ENCODE measurements at places on chromosomes 3 and 15.

GRCh38 chr3:29544701-29545363 is 264.0 kb downstream of the RBMS3 start:
- DNase-seq = no peak

DNA sequence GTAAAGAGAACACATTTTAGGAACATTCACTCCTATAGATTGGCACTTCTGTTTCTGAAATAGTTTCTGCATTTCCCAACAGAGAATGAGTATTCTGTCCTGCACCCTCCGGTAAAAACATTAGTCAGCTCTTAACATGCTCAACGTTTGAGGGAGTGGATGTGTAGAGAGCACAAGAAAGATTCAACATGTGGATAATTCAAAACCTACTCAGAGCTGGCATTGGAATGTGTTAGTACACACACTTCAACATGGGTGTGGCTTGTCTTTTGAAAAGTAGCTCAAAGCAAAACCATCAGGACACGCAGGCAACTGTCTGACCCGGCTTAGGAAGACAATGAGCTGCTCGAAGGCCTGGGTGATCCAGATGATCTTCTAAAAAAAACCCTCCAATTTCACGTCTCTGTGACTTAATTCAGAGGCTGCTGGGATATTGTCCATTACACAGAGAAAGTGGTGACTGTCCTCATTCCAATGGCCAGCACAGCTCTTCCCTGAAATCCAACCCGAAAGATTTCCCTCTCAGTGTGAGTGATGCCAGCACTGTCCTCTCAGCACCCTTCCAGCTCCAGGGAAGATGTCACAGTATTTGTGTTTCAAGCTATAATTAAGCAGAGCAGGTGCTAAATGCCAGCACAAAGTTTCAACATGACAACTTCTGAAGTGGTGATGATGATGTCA is 18.1 kb downstream of the FBN1 start:
- DNase-seq = no peak

GRCh38 chr3:169400874-169401273 is 262.6 kb downstream of the MECOM start:
- no peak for DNase-seq

- DNase-seq = no peak
Measured at GRCh38 chr3:195003006-195003892, 267.7 kb downstream of the XXYLT1 start.

Measured in GM13977 (cell line).